Cardiac muscle cell (in vitro differentiated cells and primary cell): ENCODE measurements at places on chromosomes 3 and 15.
A peak's percentile ranks its signal among the peaks of the same experiment; 100 is the strongest.

DNA sequence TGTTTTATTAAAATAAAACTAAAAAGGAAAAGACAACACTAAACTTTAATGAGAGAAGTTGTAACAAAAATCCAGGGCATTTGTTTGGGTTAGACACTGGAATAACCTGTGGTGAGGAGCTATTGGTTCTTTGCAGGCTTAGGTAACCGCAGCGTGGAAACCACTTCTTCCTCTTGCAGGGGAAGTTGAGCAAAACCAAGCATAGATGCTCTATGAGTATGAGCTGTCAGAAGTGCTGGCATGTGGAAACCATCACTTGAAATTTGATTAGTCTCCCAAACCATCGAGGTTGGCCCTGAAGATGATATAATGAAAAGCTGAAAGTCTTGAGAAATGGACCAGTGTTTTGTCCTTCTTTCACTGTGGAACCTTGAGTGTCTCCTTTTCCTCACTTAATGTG, 127.1 kb upstream of the RBMS3 start:
- peak; percentile 50 for DNase-seq

DNA sequence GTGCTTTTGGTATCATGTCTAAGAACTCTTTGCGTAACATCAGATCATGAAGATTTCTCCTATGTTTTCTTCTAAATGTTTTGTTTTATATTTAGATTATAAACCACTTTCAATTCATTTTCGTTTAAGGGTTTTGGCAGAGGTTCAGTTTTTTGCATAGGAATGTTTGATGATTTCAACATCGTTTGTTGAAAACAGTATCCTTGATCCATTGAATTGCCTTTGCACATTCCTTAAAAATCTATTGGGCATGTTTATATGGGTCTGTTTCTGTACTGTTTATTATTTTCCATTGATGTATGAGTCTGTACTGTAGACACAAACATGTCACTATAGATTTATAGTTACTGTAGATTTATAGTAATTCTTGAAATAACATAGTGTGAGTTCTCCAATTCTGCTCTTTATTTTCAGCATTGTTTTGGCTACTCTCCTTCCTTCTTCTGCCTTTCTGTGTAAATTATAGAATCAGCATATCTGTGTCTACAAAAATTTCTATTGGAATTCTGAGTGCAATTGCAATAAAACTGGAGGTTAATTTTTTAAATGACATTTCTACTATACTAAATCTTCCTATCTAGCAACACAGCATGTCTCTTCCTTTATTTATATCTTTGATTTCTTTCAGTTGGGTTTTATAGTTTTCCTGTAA, 374.0 kb downstream of the SV2B start:
- no peak for DNase-seq

DNA sequence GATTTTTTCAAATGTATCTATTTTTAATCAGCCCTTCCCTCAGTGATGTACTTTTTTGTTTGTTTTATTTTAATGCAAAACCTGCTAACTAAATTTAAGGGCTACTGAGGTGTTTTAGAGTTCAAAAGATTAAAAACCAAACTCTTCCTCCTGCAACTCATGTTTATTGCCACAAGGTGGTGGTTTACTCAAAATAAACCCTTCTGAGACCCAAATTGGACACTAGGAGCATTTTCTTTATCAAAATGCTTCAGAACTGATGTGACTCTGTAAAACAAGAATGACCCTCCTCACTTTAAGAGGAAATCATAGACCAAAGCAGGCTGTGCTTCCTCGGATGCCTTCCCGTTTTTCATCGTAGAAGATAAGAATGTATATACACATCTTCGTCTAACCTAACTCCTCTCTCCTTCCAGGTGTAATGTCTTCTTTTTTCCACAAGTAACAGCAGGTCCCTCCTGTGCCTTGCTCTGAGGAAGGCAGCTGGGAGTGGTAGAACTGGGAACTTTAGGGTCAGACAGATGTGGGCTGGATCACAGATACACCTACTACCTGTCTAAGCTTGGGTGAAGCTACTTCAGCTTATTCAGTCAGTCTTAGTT, 2.9 kb upstream of the NME9 start:
- DNase-seq: peak; percentile 28

DNA sequence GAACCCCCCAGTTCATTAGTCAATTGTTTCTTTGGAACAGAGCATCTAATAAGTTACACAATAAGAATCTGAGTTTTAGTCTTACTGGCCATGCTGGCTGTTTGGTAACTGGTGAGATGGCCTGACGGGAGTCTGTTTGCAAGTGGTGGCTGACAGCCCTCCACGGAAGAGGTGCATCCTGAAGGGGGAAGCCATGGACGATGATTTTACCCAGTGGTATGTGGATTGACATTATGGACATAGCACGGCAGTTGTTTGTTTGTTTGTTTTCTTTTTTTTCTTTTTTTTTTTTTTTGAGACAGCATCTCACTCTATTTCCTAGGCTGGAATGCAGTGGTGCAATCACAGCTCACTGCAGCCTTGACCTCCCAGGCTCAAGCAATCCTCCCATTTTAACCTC, 156.0 kb downstream of the RPLP1 start:
- no peak for DNase-seq

DNA sequence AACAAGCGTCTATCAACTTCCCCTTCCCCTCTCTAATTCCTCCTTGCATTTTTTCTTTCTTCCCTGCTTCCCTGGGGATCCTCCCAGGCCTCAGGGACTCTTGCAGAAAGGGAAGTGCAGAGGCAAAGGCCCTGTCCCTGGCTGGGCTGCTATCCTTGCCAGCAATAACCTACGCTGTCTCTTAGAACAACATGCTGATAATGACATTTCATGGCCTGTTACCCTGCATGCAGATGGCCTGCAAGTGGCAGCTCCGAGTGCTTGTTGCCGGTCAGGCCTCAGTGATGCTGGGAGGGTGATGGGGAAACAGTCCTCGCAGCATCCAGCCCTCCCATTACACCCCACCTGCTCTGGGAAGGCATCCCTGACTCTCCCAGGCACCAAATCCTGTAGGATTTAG, 167.6 kb downstream of the RAB11A start:
- no peak for DNase-seq

DNA sequence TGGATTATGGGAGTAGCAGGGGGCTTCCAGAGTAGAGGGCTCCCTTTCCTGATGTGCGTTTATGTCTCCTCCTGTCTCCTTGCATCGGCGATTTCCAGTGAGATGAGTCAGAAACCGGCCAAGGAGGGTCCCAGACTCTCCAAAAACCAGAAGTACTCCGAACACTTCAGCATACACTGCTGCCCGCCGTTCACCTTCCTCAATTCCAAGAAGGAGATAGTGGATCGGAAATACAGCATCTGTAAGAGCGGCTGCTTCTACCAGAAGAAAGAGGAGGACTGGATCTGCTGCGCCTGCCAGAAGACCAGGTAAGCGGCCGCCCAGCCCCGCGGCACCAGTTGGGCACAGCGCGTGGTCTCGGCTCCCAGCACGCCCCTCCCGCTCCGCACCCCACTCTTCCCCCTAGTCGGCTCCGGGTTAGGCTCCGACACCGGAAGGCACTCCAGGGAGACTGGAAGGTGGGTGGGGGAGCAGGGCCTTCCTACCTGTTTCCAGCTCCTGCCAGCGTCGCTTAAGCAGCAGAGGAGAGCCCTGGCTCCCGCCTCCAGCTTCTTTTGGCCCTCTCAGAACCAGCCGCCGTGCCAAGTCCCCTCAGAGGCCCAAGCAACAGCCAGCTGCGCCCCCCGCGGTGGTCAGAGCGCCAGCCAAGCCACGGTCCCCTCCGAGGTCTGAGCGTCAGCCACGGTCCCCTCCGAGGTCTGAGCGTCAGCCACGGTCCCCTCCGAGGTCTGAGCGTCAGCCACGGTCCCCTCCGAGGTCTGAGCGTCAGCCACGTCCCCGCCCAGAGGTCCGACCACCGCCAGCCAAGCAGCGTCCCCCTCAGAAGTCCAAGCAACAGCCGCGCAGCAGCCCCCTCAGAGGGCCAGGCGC, 34.7 kb downstream of the MOBP start:
- DNase-seq: peak; percentile 6

DNA sequence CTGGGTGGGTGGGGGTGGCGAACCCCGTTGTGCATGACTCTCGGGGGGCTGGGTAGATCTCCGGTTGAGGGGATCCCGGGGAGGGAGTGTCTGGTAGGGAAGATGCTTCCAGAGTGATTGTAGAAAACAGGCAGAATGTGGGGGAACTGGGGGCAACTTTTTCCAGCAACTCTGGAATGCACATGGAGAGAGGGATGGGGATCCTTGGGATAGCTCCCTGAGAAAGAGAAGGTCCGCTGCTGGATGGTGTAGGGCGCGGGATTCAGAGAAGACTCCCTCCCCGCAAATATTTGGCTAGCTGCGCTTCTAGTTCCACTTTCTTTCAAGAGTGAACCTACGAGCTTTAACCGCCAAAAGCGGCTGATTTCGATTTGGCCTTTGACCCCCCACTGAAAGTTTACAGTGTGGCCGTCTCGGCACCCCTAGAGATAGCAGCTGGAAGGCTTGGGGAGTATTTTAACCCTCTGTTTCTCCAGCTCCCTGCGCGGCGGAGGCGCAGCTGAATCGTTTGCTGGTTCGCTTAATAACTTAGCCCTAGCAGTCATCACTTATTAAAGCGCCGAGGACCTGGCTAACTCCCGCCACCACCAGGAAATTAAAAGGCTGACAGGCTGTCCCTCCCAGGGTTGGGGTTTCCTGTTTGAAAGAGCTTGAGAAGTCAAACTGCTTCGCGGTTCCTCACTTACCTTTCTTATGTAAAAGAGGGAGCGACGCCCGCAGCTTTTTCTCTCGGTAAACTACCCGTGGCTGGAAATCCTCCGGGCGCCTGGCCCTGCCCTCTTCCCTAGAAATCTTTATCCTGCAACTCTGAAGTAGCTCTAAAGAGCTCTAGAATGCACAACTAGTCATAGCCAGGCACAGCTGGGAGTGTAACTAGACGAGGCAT, 1.2 kb downstream of the PHLDB2 start:
- DNase-seq: peak; percentile 92

- DNase-seq: no peak
Measured at GRCh38 chr3:31704591-31705179, 172.0 kb downstream of the STT3B start.

- no peak for DNase-seq
Measured at GRCh38 chr3:115626721-115627120, 3.4 kb downstream of the GAP43 start.

- no peak for DNase-seq
Measured at GRCh38 chr15:101149864-101150722, 101.8 kb downstream of the CHSY1 start.

DNA sequence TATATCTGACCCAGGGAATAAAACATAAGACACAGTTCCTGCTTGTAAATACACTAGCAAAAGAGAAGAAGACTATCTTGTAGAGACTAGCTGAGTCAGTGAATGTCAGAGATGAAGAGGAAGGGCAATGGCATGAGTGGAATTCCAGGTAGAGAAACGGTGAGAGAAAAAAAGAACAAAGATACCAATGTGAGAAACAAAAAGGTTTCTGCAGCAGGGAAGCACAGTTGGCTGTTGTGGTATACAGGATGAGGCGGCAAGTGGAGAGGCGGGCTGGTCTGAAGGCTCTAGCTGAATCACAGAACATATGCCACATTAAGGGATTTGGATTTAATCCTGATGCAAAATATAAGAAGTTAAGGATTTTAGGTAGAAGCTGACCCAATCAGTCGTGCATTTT, 17.1 kb upstream of the TASOR start:
- no peak for DNase-seq

- no peak for DNase-seq
Measured at GRCh38 chr3:54273791-54274190, 151.4 kb downstream of the CACNA2D3 start.

DNA sequence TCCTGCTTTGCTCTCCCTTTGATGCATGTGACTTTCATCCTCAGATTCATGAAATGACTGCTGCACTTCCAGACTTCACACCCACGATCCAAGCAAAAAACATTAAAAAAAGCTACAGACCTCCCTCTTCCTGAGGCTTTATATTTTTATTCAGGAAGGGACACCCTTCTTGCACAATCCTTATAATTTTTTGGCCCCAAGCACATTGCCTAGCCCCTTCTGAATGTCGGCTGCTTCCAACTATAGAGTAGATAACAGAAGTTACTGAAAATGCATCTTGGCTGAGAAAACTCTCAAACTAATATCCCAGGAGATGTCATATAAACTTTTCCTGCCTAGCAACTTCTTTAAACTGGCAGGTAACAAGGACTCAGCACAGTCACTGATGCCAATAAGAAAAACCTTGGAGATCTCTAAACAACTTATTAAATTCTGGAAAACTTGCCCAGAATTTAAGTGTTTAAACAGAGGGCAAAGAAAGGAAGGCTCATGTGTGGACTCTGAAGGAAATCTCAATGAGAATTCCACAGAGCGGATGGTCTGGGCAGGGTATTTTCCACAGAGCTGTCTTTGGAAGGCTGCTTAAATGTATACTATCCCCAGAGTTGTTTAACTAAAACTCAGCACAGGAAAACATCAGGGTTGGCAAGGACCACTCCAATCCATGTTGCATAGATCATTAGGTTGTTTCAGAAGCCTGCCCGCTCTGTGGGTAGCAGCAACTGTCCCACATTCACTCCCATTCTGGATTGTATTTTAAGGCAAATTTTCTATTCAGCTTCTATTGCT, 746.8 kb upstream of the LMCD1 start:
- DNase-seq: no peak

- DNase-seq: no peak
Measured at GRCh38 chr3:196774191-196774820, 34.6 kb downstream of the PAK2 start.
